ENCODE measurements at places on chromosomes 12 and 14.

DNA sequence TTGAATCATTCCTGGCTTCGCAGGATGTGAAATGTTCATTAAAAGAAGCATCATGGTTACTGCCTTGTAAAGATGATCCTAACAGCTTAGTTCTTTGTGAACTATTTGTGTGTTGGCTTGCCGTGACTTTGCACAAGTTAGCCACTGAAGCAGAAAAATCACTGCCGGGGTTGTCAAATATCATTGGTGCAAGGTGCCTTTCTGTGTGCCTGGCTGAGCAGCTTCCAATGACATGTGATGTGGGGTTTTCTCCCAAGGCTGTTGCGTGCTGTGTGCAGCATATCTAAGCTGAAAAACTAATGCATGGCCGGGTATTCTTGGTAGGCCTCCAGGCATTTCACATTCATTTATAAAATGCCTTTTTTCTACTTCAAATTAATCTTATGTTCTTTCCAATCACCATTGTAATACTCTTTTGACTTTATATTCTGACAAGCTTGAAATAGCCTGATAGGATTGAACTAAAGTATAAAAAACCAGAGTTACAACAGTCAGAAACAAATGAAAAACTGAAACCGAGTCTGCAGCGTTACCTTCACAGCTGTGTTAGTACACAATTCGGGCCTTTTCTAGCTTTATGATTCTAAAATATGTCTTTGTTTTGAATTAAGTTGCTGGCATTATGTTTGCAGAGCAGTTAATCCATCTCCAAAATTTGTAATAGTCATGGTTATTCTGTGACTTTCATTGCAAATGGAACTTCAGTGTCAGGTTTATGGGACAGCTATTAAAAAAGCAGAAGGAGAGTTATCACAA, 222.1 kb downstream of the SYT1 start:
- DNase-seq: no peak

DNA sequence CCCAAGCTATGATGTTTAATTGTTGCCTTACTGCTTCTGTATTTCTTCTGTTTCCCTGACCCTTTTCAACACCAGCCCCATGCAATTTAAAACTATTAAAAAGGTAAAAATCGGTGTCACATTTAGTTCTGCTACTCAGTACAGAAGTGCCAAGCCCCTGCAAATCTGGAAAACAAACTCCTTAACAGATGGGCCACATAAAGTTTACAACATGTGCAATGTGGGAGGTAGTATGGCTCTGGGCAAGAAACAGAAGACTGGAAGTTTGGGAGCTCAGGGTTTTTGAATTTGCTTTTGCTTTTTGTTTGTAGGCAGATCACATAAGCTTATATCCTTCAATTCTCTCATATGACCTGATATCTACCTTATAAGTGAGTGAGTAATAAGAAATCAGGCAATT, 404.0 kb upstream of the ATP2B1 start:
- no peak for DNase-seq

- DNase-seq: no peak
These were observed 340.1 kb upstream of the FKBP4 start for GRCh38 chr12:2454601-2455177.

DNA sequence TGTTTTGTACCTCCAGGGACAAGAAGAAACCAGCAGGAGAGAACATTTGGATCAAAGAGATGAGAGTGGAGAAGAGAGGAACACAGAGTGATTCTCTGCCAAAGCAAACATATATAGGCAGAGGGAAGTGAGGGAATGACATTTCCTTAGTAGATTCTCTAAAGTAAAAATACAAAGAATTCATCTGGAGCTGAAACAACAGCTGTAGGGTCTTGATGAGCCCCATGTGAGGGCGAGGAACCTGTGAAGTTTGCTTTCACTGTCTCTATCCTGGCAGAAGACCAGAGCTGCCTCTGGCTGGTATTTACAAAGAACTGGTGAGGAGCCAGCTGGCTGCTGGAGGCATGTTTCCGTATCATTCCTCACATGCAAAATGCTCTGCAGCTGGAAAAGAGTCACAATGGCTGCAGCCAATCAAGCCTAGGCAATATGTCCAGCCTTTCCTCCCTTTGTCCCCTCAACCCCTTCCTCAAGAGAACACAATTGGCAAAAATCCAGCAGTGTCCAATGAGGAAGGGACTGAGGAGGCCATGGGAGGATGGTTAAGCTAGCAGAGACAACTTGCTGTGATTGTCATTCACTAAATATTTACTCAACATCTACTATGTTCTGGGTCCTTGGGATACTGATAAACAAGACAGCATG, 122.5 kb downstream of the PHLDA1 start:
- DNase-seq: no peak

DNA sequence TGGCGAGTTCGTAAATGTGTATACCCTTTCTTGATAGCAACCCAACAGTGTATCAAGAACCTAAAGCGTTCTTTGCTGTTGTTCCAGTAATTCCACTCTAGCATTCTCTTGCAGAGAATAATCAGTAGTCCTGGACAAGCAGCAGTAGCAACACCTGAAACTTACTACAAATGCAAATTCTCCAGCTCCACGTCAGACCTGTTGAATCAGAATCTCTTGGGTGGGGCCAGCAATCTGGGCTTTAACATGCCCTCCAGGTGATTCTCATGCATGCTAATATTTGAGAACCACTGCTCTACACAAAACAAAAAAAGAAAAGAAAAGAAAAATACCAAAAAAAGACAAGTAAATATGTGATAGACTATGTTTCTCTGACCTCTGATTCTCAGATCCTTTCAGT, 10.1 kb downstream of the PTGDR start:
- DNase-seq: no peak

DNA sequence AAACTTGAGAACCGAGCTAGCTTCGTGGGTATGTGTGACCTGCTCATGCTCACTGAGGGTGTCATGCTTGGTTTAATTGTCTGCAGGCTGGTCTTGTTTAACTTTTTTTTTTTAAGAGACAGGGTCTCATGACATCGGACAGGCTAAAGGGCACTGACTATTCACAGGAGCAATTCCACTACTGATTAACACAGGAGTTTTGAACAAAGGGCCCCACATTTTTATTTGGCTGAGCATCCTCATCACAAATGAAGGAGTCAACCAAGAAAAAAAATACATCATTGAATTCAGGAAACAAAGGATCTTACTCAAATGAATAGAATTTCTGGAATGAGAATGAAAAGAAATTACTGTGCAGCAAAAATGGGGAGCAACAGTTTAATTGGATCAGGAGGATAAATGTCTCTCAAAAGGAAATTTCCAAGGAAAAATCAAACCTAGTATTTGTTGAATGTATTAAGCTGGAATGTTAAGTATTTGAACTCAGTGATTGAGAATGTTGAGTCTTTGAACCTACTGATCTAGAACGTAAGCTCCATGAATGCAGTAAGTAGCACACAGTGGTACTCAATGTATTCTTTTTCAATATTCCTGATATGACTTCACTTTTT, 20.8 kb upstream of the PYROXD1 start:
- no peak for DNase-seq

- DNase-seq: no peak
These were observed 16.8 kb downstream of the OR4K1 start for GRCh38 chr14:19947413-19948090.

- peak; percentile 44 for DNase-seq
These were observed 798 bp downstream of the PDZRN4 start for GRCh38 chr12:41188841-41189394.

GRCh38 chr12:77796775-77797174, 33.9 kb upstream of the NAV3 start:
- no peak for DNase-seq

DNA sequence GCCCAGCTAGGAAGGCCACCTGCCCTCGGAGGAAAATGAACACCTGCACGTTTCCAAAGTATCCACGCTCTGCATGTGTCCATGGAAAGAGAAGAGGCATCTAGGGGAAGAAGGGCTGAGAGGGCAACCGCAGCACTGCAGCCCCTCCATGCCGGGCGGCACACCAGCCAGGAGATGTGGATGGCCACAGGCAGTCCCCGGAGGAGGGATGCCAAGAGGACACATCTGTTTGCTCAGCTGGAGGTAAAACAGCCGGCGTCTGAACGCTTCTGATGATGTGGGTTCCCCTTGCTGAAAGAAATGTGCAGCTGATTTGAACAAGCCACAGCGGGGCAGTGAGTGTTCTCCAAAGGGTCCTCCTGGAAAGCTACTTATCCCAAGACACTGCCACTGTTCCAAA, 34.0 kb downstream of the CHGA start:
- no peak for DNase-seq

- no peak for DNase-seq
These were observed 268.9 kb upstream of the ATP2B1 start for GRCh38 chr12:89977405-89978085.

DNA sequence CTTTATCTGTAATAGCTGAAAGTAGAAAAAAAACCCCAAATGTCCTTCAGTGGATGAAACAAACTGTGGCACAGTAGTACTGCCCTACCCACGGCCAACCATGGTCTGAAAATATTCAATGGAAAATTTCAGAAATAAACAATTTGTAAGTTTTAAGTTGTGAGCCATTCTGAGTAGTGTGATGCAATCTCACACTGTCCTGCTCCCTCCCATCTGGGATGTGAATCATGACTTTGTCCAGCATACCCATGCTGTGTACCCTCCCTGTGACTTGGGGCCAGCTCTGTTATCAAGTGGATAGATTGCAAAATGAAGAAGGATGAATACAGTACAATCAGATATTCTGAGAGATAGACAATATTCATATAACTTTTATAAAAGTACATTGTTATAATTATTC, 106.2 kb downstream of the SMOC1 start:
- DNase-seq: no peak

DNA sequence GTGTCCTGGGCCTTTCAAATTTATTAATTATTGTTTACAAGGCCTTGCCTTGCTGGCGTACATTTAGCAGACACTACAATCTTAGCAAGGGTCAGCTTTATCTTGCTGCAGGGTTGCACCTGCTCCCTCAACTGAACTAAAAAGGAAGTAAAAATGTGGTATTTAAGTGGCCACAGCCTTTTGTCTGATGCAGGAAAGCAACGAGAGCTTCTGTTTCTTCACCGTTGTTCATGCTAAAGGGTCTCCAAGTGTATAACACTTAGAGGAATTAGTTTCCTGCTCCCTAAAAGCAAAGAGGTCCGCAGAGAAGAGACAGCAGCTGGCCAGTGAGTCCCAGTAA, 62.8 kb upstream of the EGLN3 start:
- no peak for DNase-seq

DNA sequence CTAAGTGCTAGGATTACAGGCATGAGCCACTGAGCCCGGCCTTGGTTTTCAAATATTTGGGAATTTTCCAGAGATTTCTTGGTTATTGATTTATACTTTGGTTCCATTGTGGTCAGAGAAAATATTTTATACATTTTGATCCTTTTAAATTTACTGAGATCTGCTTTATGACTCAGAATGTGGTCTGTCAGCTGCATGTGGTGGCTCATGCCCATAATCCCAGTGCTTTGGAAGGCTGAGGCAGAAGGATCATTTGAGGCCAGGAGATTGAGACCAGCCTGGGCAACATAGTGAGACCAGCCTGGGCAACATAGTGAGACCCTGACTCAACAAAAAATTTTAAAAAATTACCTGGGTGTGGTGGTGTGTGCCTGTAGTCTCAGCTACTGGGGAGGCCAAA, 49.8 kb downstream of the ADCK1 start:
- DNase-seq: no peak

DNA sequence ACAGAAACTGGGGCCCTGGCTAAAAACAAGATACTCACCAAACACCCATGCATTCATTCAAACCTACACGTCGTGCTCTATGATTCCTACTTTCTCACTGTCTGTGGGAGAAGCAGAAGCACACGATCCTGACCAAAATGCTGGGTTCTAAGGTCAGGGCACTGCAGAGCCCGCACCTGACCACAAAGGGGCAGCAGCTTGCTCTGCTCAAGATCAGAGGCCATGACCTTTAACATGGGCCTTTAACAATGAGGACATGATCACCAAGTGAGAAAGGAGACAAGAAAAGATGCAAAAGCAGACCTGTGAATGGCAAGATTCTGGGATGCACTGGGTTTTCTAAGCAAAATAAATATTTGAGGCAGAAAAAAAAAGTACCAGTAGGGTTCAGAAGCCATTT, 40.1 kb upstream of the VPS33A start:
- peak; percentile 75 for DNase-seq

DNA sequence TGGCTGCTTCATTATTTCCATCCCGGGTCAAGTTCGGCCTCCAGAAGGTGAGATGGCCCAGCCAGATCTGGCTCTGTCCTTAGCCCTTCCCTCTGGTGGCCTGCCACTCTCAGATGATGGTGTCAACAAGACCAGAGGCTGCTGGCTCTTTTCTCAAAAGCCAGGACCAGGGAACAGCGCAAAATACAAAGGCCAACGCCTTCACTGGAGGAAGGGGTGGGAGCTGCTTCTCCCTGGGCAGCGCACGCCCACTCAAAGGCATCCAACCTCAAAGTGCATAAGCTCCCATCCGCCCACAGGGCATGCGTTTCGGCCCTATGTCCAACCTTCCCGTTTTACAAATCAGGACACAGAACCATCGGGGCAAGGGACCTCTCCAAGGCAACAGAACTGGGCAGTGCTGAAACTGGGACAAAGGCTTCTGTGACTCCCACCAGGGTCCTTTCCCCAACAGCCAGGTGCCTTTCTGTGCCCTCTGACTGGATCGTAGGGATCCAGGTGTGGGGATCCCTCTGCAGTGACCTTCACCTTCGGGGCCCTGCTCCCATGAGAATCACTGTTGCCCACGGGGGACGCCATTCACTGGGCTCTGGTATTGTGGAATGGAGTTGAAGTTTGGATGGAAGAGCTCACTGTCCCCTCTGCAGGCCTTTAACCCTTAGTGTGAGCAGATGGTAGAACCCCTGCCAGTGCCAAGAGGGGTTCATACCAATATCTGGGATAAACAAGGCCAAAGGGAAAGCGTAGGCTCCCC, 76.8 kb downstream of the NINJ2 start:
- peak; percentile 25 for DNase-seq

DNA sequence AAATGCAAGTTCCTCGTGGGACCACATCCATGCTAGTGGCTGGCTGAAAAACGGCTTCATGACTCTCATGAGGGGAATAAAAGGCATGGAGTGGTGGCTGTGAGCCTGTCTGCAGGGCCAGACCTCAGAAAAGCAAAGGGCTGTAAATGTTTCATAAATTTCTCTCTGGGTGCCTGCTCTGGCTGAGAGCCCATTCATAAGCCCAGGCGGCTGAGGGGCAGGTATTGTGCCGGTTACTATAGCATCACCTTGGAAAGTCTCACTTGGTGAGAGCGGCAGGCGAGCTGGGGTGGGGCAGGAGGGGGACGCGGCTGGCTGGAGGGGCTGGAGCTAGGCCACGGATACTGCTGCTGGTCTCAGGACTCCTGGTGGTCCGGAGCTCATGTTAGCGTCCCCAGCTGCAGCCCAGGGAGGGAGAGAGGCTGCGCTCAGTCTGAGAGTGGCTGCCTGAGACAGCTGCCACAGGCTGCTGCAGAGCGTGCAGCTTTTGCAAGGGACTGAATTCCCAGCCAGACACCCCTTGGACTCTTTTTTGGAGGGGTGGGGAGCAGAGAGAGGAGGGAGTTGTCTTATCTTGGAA, at the start of gene SLC17A8:
SLC17A8 (plus strand) TSS at position 431 of the 580 bp plus-strand sequence. CDS start 318 bp downstream, outside the sequence.
- DNase-seq: peak; percentile 85

GRCh38 chr12:132813443-132813842, 15.2 kb downstream of the GOLGA3 start:
- no peak for DNase-seq

GRCh38 chr14:103830511-103831270, 16.7 kb downstream of the PPP1R13B start:
- DNase-seq: no peak

- no peak for DNase-seq
These were observed 3.0 kb upstream of the CISTR start for GRCh38 chr12:53754633-53755264.
